BJ (cell line): ENCODE measurements at places on chromosomes 5 and 9. TPM values are rescaled to one million over a fixed set of nuclear protein-coding genes. Genes with fewer than 3 reads are reported as not detected.

Gene TNFAIP8
- polyA plus RNA-seq: 11.3 and 17.0 TPM in 2 replicates

Gene EPB41L4A
- polyA plus RNA-seq: 0.04 and 0.05 TPM in 2 replicates

Gene SNCB
- not detected in 2 replicates for polyA plus RNA-seq

Gene CCDC69
- 0.93 and 1.0 TPM in 2 replicates for polyA plus RNA-seq
